ENCODE measurements at places on chromosomes 16 and 17.

DNA sequence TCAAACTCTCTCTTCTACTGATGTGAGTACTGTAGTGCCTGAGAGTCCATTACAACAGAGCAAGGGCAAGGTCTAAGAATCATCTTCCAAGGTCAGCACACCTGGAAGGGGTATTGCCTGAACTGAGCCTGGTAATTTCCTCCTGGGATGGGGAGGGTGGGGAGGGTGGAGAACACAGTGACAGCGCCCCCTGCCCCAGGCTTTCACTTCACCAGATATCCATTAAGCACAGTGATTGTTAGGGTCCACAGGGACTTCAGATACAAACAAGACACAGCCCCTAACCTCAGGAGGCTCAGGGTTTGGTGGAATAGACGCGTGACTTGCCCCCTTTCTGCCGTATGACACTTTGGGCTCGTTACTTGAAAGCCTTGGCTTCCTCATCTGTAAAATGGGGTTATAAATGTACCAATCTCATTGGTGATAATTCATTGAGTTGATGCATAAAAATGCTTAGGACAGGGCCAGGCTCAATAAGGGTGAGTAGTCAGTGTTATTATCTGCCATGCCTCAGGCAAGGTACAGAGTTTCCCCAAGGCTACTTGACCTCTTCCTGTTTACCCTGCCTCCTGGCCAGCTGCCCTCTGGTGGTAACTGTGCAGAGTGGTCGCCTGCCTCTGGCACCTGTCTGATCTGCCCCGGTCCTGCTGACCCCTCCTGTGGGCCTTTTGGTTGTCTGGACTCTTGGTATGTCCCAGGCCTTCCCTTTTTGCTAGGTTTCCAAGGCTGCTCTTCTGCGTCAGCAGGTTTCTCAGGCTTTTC lies 13.1 kb upstream of the BRD7 start:
- no peak for DNase-seq

- no peak for DNase-seq
These were observed 276.0 kb downstream of the GRIN2A start for GRCh38 chr16:9906218-9906617.

GRCh38 chr17:74212209-74212912 lies 1.0 kb upstream of the TTYH2 start:
- DNase-seq = peak; percentile 62

GRCh38 chr17:31580706-31581490 lies 189.4 kb downstream of the RAB11FIP4 start:
- peak; percentile 77 for DNase-seq

GRCh38 chr17:45394913-45395568 lies 37.6 kb downstream of the ARHGAP27 start:
- DNase-seq = peak; percentile 91

DNA sequence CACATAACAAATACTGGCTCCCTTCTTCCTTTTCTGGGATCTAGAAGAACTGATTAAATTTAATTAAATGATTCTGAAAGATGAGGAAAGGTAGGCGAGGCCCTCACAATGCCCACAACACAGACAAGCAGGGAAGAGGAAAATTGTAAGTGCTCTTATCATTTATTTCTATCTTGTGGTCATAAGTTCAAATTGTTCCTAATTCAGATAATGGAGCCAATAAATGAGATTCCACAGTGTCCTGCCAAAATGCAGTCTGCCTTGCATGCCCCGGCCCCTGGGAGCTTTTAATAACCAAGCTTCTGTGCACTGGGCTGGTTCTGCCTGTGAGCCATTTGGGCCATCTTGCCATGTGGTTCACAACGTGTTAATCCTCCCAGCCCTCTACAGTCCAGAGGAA lies 97.0 kb downstream of the CMC2 start:
- DNase-seq = no peak
